ENCODE measurements at places on chromosomes 3 and 15.
A peak's percentile ranks its signal among the peaks of the same experiment; 100 is the strongest.

- DNase-seq = no peak
Observed at GRCh38 chr3:77524463-77524862, 484.6 kb downstream of the ROBO2 start.

DNA sequence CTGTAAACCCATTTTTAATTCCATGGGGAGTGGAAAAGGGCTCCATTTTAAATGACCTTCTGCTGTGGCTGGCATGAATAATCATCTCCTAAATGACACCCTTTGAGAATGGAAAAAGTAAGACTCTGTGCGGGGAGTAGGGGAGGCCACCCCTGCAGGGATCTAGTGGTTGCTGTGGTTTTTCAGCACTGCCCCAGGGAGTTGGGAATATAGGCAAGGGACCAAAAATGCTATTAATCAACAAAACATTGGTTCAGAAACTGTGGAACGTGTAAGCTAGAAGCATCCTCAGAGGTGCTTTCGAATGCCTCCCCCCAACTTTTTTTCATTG, 30.1 kb upstream of the ADAMTS7 start:
- no peak for DNase-seq

DNA sequence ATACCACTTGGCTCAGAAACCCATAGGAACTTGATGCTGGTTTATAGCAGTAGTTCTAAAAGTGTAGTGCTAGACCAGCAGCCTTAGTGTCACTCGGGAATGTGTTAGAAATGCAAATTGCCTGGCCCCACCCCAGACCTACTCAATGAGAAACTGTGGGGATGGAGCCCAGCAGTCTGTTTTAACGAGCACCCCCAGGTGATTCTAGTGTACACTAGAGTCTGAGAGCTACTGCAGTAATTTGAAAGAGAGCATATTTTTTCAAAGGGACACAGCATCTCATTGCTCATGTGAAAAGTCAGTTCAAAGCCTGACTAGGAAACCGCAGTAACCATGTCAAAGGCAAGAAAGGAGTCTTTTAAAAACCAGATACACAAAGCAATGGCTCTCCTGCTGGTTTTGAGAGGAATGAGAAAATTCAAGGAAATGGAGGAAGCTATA, 313.4 kb downstream of the SQOR start:
- DNase-seq = no peak

- no peak for DNase-seq
Observed at GRCh38 chr15:94682171-94682570, 450.8 kb downstream of the MCTP2 start.

DNA sequence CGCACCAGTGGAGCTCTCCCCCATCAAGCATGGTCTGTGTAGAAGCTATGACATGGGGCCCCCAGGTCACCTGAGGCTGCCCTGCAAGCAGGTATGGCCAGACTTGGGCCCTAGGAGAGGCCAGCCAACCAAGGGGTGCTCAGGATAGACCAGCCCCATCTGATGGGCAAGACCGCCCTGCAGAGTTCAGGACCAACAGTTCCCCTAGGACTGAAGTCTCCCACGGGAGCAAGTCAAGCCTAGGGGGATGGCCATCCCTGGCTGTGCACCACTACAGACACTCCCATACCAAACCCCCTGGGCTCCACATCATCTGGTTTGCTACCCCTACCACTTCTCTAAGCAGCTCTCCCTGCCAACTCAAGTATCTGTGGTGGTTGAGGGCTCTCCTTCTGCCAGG, 142.2 kb upstream of the MANF start:
- no peak for DNase-seq

DNA sequence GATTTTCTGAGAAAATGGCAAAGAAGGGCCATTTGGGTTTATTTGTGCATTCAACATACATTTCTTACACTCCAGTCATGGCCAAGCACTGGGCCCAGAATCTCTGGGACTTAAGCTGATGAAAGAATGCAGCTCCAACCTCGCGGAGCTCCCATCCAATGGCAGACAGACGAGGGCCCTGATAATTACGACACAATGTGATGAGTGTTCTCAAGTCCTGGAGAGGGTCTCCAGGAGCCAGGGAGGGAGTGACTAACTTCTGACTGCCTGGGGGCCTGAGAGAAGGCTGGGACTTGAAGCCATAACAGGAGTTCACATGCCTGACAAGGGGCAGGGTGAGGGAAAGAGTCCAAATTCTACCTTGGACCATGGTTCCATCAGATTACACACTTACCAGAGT, 42.6 kb upstream of the BNC1 start:
- DNase-seq = no peak

DNA sequence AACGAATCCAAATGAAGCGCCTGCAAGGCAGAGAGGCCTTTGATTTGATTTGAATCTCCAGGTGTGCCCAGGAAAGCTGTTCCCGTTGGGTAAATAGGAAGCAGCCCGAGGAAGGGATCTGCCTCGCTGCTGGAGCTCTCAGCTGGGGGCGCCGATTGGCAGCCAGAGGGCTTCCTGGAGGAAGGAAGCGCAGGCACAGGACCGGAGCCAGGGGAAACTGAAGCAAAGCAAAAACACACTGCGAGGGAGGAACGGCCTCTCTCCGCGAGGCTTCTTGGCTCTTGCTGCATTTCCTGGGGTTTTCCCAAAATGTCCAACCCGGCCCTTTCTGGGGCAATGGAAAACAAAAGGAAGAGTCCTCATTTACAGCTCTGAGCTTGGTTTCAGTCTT, 80.3 kb downstream of the TMEM266 start:
- DNase-seq = no peak

GRCh38 chr3:175059788-175060187, 200.7 kb downstream of the NAALADL2 start:
- DNase-seq = no peak

- DNase-seq = no peak
Observed at GRCh38 chr3:42780892-42781700, 8.0 kb upstream of the CCDC13 start.

DNA sequence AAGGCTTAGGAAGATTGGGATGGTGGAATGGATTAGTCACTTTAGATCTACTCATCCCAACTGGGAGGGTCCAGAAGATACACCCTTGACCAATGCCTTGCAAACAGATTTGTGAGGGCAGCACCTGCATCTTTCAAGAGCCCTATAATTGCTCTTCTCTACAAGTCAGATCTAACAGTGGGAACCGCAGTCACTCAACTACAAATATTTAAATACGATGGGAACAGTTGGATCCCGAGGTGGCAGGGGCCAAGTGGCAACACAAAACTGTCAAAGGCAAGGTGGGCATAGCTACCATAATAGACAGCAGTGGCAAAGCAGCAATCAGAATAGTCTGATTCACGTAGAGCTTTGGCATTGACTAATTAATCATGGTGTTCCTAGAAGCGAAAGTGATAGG, 152.0 kb downstream of the TBC1D5 start:
- no peak for DNase-seq

- no peak for DNase-seq
Observed at GRCh38 chr3:104903064-104903463, 463.6 kb upstream of the ALCAM start.

DNA sequence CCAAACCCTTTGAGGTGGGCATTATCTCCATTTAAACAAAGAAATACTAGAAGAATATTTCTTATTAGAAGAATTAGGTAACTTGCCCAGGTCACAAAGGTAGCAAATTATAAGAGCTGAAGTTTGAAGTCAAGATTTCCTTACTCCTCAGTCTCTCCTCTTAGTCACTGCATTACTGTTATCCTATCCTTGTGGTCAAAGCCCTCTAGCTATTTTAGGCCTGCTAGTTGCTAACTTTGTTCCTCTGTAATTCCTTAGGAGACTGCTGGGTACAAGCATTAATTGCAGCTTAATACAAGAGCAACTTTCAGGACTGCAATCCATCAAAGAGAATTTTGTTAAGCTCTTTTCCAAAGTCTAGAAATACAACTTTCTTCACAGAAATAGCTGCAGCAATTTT, 528.2 kb downstream of the ZIC1 start:
- no peak for DNase-seq

DNA sequence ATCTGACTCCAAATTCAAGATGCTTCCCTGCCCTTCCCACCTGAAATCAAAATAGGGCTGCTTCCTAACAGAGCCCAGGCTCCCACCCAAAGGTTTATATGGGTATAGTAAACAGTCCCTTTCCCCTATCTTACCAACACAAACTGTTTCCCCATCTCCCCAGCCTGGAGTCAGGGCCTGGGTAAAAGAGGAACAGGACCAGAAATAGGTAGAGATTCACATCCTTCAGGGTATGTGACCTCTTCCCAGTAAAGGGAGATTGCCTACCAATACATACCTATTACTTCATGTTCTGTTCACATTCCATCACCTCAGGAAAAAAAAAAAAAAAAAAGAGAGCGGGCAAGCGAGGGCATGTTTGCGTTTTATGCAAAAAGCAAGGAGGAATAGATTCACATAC, 9.7 kb upstream of the SHF start:
- DNase-seq = no peak

GRCh38 chr3:73493543-73494308, 131.0 kb downstream of the PDZRN3 start:
- DNase-seq = no peak

DNA sequence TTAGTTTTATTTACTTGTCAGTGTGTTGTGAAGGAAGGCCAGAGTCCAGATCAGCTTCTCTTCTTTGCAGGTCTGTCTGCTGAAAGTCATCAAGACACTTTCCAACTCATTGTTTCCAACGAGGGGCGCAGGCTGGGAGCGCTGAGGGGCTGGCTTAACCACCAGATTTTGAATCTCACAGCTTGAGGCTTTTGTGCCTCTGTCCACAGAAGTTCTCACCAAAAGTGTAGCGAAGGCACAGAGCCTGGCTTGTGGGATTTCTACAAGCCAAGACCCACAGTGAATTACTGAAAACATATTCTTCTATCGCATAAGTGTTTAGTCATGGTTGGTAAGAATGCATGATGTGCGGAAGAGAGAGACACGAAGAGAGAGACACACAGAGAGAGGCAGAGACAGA, 35.2 kb downstream of the BHLHE40 start:
- no peak for DNase-seq

DNA sequence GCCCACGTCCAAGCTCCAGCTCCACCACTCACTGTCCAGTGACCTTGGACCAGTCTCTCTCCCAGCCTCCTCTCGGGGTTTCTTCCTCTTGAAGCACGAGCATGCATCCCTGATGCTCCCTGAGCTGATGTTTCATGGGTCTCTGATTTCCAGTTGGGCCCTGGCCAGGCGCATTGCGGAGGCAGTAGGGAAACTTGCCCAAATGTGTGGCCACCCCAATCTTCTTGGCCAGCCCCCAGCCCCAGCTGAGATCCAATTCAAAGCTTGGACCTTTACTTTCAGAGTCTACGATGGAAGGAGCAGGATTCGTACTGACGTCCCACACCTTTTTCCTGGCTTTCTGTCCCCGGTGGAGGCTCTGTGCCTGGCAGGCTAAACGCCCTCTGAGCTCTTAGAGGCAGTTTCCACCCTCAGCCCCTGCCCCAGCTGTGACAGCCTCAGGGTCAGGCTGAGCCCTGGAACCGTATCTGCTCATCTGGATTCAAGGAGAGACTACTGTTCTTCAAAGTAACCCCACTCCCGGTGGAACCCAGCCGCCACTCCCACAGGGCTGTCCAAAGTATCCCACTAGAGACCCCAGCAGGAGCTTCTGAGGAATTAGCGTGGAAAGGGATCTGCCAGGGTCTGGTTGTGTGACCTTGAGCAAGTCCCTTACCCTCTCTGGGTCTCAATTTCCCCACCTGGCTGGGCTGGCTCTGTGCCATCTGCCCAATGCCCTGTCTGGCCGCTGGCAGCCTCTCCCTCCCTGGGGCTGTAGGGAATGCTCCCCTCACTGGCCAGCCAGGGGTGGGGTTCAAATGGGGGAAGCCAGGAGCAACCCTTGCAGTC, 37.4 kb downstream of the CPN2 start:
- DNase-seq = peak; percentile 68

DNA sequence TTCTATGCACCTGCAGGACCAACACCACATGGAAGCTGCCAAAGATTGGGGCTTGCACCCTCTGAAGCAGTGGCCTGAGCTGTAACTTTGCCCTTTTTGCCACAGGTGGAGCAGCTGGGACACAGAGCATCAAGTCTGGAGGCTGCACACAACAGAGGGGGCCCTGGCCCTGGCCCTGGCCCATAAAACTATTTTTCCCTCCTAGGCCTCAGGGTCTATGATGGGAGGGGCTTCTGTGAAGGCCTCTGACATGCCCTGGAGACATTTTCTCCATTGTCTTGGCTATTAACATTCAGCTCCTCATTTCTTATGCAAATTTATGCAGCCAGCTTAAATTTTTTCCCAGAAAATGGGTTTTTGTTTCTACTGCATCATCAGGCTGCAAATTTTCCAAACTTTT, 335.5 kb downstream of the ARPP21 start:
- no peak for DNase-seq

GRCh38 chr15:43517354-43518196, at the start of gene MAP1A:
TSS of gene MAP1A (plus strand) at chr15:43517608. CDS start at chr15:43521474, 3,866 bp downstream.
- DNase-seq = no peak

GRCh38 chr3:155981669-155982068, 111.2 kb downstream of the GMPS start:
- no peak for DNase-seq

DNA sequence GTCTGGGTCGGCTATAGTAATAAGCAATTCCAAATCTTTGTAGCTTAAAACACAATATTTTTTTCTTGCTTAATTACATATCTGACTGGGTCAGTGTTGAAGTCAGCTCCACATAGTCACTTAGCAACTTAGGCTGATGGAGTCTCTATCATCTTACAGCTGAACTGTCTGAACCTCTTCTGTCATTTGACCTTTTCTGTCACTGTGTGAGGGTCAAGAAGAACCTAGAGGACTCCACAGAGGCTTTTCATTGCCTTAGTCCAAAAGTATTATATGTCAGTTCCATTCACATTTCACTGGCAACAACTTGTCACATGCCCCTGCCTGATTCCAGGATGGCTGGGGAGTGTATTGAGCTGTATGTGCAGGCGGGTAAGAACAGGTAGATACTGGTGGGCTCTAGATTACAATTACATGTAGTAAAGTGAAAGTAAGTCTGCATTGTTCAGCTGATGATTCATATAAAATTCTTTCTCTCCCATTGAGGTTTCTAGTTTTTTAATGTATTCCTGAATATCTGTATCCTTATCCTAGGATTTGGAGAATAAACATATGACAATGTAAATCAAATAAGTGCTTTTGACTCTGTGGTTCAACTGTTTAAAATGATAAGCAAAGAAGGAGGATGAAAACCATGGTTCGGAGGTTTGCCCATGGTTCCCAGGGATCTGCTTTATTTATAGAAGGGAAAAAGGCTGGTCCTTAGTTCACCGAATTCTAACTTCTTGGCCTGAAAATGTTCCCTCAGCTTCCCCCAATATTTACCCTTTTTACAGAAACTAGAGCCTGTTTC, 5.8 kb upstream of the ARPP21 start:
- DNase-seq = no peak

GRCh38 chr3:8298021-8298954, 203.3 kb upstream of the LMCD1 start:
- DNase-seq = no peak

DNA sequence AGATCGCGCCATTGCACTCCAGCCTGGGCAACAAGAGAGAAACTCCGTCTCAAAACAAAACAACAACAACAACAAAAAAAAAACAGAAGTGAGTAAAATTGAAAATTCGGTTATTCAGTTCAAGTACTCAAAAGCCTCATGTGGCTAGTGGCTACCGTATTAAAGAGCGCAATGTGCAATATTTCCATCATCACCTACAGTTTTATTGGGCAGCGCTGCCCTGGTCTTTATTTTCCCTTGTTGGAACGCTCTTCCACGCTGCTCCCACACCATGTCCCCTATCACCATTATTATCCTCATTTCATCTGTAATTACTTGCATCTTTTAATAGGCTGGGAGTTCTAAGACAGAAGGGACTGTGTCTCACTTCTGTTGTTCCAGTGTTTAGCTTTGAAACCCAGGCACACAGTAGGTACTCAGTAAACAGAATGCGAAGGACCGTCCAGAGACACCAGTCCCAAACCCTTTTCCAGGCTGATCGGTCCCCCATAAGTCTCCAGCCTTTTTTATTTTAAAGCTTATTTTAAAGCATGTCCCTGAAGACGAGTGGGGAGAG, 423 bp upstream of the HACD3 start:
- no peak for DNase-seq

- DNase-seq = no peak
Observed at GRCh38 chr3:179544981-179545645, 17.6 kb upstream of the ACTL6A start.

Data from pancreas (tissue), 10 donors.